ENCODE measurements at places on chromosomes 5 and 9. TPM values are rescaled to one million over a fixed set of nuclear protein-coding genes. Genes with fewer than 3 reads are reported as not detected.

Gene CNTNAP3
- total RNA-seq = 90.7 TPM

Gene MED10
- 15.2 TPM for total RNA-seq

Gene SMIM33
- 0.13 TPM for total RNA-seq

Gene ST6GALNAC4
- 51.1 TPM for total RNA-seq

Gene ANKRD18B
- 4.7 TPM for total RNA-seq

Gene PPP3R2
- not detected for total RNA-seq

Gene STPG3
- not detected for total RNA-seq

Gene PCDHGB6
- total RNA-seq = 3.3 TPM

Measured in thoracic aorta endothelial cell (primary cell).